ENCODE measurements at places on chromosomes 3 and 15.

DNA sequence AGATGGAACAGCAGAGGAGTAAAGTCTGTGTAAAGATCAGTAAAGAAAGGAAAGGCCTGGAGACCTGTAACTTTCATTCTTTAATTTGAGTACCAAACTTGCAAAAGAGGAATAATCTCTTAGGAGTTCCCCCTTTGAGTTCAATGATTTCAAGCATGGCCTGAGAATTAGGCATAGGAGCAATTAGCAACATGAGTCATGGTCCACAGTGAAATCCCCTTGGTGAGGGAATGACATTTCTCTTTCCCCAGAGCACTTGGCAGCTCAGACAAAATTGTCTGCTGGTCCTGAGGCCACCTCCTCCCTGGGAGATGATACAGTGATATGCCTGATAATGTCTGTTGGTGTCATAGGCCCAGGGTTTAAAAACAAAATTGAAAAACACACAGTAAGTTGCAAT is 81.4 kb upstream of the CRBN start:
- DNase-seq, result no peak

GRCh38 chr3:28940530-28940929 is 340.3 kb upstream of the RBMS3 start:
- DNase-seq, result peak; percentile 45

GRCh38 chr15:42138411-42138810 is 18.0 kb downstream of the PLA2G4F start:
- DNase-seq, result no peak

GRCh38 chr3:46957092-46957820 is 19.3 kb downstream of the CCDC12 start:
- no peak for DNase-seq

DNA sequence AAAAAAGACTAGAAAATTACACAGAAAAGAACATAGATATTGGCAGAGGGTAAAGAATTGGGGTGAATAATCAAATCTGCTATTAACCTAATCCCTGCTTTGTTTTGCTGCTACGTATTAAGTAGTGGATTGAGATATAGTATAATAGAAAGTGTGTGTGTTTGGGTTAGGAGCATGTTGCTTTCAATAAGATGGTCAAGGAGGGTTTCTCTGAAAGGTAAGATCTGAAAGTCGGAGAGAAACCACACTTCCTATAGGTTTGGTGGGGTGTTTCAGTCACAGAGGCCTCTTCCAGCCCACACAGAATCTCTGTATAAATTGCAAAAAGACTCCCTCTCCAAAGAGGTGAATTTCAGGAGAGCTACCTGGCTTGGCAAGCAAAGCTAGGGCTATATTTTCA is 345.7 kb upstream of the SATB1 start:
- no peak for DNase-seq

- DNase-seq, result no peak
These were observed 194.7 kb downstream of the WNT5A start for GRCh38 chr3:55292360-55292759.

GRCh38 chr3:58009026-58009748 is 965 bp downstream of the FLNB start:
- no peak for DNase-seq

- no peak for DNase-seq
These were observed 2.2 kb downstream of the LRRN1 start for GRCh38 chr3:3801494-3801841.

DNA sequence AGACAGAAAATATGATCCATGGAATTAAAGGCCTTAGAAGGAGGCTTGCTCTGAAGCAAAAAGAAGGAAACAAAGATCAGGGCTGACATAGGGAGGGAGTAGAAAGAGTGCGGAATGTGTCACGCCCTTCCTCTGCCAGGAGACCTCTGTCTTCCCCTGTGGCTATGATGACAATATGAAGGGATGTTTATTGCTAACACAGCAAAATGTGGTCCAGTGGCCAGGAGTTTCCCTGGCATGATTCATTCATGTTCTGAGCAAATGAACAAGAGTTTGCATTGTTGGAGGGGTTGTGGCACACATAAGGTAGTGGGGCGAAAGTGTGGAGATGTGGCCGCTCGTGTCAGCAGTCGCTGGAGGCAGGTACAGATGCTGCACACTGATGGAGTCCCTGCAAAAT is 169.4 kb downstream of the SHQ1 start:
- no peak for DNase-seq

DNA sequence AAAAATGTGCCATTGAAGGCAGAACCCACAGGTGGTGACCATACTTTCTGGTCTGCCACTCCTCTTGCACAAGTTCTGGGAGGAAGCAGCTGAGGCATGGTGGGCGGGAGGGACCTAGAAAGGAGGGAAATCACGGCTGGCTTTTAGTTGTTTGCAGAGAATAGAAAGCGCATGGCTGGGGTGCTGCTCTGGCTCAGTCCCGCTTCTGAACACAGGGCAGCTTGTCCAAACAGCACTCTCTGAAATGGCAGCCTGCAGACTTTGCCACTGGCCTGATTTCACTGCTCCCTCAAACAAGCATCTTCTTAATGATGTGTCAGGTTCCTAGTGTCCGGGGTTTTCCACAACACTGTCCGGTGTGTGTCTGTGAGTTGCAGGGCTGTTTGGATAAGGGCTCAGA is 76.7 kb downstream of the AAGAB start:
- no peak for DNase-seq

DNA sequence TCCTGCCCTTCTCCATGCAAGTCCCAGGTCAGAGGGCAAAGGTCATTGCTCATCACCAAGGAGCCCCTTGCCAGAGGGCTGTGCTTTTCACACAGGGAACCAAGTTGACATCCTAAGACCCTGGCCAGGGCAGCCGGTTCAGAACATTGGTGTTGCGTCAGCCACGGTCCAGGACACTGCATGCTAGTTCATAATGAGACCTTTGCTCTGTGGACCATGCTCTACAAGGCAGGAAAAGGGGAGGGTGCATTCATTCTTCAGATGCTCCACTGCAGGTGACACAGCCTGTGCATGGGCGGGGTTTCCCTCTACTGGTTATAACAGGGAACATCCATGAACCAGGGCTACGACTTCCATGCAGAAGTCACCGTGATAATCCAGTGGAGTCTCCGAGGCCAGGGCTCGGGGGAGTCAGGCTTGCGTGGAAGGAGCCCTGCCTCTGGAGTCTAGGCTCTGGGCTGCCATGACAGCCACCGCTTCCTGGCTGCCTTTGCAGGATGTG is 81.6 kb downstream of the OCA2 start:
- DNase-seq, result no peak

DNA sequence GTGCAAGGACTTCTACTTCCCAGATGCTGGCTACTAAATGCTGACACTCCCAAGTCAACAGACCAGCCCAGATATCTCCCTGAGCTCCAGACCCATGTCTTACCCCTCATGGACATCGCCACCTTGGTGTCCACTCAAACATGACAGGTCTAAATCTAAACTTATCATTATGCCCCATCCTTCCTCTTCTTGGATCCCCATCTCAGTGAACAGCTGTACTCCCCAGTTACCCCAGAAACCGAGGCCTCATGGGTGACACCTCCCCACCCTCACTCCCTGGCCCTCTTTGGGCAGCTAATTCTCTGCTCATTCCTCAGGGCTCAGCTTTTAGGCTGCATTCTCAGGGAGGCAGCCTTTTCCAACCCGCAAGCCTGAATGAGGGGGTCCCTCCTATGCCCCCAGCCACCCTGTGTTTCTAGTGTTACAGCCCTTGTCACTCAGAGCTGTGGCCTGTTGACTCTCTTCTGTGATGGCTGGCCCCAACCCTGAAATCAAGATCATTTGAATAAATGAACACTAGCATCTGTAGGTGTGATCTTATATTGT is 5.4 kb downstream of the EHD4 start:
- no peak for DNase-seq

DNA sequence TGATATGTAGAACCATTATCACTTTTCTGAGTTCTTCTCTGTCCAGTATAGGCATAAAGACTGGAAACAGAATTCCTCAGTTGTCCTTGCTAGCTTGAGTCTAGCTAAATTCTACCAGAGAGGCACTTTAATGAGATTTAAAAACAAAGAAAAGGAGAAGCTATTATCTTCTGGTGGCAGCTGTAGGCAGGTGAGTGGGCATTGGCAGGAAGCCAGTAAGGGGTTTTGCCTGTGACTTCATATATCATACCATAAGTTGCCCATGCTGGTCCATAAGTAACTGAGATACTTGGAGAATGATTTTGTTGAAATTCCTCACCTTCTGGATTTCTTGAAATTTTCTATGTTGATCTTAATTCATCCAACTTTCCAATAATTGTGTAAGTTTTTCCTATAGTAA is 402.3 kb upstream of the TGFBR2 start:
- no peak for DNase-seq

DNA sequence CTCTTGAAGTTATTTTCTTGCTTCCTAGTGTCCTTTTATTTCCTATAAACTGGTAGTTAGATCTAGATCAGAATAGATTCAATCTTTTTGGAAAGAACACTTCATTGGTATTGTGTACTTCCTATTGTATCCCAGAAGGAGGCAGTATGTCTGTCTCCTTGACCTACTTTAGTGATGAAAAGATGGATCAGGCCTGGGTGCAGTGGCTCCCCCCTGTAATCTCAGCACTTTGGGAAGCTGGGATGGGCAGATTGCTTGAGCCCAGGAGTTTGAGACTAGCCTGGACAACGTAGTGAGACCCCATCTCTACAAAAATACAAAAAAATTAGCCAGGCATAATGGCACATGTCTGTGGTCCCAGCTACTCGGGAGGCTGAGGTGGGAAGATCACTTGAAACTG is 12.0 kb downstream of the BSN start:
- DNase-seq, result no peak

DNA sequence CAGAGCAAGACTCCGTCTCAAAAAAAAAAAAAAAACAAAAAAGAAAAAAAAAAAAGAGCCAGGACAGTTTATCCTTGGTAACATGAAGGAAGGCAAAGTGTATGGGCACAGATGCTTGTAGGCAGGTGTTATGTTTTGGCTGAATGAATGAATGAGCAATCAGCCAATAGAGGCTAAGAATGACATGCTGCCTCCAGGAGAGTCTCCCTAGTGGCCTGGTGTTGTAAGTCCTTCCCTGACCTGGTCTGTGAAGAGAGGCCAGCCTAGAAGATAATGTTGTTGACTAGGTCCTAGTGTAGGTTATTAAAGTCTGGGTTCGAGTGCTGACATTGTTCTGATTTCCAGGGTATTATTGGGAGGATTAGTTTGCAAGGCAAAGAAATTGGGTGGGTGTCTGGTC is 24.9 kb downstream of the GYG1 start:
- DNase-seq, result no peak

- DNase-seq, result no peak
These were observed 18.9 kb downstream of the CX3CR1 start for GRCh38 chr3:39260957-39261356.

- no peak for DNase-seq
These were observed 91.0 kb downstream of the BDH1 start for GRCh38 chr3:197464794-197465193.

GRCh38 chr3:133412183-133413132 is 12.6 kb downstream of the BFSP2 start:
- DNase-seq, result no peak

DNA sequence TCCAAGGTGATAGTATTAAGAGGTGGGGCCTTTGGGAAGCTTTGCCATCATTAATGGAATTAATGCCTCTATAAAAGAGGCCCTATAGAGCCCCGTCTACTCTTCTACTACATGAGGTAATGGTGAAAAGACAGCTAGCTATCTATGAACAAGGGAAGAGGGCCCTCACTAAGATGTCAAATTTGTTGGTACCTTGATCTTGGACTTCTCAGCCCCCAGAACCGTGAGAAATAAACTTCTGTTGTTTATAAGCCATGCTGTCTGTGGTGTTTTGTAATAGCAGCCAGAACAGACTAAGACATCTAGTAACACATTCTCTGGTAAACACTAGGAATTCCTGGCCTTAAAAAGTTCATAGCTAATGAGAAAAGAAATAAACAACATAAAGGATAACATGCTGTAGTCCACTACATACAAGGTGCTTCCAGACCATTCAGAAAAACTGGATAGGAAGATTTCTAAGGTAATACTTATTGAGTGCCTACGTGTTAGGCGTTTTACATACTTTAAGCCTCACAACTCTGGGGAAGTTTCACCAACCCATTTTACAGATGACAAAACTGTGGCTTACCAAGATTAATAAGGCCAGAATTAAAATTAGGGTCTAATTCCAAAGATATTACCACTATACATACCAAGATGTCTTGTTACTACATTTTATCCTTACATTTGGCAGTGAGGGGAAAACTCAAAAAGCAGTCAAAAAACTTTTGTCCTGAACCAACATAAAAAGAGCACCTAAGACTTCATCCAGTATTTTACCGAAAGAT is 3.2 kb downstream of the UBE3A start:
- no peak for DNase-seq

GRCh38 chr15:78811124-78811824 is at the start of gene ADAMTS7:
TSS of gene ADAMTS7 (minus strand) at chr15:78811464. CDS start at chr15:78811220, 244 bp downstream.
- peak; percentile 36 for DNase-seq

GRCh38 chr15:42911058-42911592 is 9.5 kb downstream of the TTBK2 start:
- no peak for DNase-seq

DNA sequence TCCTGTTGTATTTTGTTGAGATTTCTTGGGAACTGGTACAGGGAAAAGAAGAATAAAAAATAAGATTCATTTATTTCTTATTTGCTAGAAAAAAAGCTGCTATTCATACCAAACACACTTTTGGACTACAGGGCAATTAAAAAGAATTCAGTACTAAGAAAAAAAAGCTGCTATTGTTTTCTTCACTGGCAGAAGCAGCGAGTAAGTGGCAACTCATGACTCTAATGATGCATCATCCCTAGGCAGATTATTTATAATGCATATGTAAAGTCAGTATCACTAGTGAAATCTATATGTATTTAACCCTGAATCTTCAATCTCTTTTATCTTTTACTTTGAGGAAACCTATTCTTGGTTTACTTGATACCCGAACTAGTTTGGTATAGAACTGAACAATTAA is 15.2 kb downstream of the PFN2 start:
- DNase-seq, result no peak

DNA sequence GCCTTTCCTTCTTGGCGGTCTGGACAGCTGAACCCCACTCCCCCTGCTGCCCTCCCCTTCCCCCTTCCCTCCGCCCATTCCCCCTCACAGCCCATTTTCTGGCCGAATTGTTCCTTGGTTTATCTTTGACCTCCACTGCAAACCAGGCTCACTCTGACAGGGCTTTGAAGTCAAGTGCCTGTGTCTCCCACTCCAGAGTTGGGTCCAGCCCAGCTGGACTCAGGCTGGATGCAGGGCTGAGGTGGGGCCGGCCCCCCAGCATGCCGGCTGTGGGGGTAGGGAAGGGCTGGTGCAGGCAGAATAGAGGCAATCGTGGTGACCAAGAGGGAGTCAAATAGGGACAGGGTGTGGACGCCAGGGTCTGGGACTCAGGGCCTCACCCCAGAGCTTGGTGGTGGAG is 57.0 kb upstream of the MRPS22 start:
- DNase-seq, result no peak

DNA sequence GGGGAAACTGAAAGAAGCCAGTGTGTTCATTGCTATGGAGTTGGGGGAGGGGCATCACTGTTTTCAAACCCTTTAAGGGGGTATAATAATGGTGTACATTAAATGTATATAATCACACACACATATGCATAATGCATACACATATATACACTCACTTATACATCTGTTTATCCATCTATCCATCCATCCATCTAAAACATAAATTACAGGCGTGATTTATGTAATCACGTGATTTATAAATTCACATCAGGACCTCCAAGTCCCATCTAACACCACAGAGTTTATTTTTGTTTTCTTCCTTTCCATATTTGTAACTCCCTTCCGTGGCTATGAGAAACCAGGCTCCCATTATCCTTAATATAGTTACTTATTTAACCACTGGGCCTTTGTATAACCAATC is 39.8 kb downstream of the GRAMD1C start:
- DNase-seq, result no peak

GRCh38 chr15:65311760-65312159 is 7.3 kb downstream of the RNU5B-1 start:
- DNase-seq, result no peak
